NCI-H69 (cell line): ENCODE measurements at places on chromosomes 1 and 21.
A peak's percentile ranks its signal among the peaks of the same experiment; 100 is the strongest.

- no peak for DNase-seq
Measured at GRCh38 chr21:34615487-34615814, 538 bp upstream of the RCAN1 start.

GRCh38 chr1:208083016-208083714 is 161.0 kb downstream of the PLXNA2 start:
- DNase-seq: no peak

DNA sequence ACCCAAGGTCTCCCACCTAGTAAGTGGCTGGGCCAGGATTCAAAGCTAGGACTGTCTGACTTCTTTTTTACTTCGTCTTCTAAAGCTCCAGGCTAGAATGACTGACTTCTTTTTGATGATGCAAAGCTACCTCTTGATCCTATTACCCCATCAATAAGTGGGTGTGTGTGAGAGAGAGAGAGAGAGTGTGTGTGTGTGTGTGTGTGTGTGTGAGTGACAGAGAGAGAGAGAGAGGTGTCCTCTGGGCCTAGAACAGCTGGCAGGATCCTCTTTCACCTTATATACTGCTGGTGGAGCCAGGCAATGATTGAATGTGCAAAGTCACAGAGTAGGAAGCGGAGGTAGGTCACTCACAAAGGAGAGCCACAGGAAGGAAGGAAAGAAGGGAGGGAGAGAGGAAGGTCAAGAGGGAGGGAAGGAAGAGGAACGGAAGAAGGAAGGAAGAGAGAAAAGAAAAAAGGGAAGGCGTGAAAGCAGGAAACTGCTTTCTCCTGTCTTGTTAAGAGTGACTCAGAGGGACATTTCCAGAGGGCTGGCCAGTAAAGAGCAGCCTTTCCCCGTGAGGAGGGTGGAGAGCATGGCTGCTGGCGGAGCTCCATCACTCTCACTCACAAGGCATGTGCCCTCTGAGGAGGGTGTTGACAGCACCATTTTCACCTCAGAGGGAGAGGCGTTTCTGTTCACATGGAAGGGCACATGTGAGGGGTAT is 68.9 kb downstream of the CDC7 start:
- DNase-seq: no peak

- no peak for DNase-seq
Measured at GRCh38 chr1:168972225-168972624, 134.3 kb upstream of the ATP1B1 start.

GRCh38 chr1:84450910-84451309 is 28.2 kb upstream of the RPF1 start:
- no peak for DNase-seq

DNA sequence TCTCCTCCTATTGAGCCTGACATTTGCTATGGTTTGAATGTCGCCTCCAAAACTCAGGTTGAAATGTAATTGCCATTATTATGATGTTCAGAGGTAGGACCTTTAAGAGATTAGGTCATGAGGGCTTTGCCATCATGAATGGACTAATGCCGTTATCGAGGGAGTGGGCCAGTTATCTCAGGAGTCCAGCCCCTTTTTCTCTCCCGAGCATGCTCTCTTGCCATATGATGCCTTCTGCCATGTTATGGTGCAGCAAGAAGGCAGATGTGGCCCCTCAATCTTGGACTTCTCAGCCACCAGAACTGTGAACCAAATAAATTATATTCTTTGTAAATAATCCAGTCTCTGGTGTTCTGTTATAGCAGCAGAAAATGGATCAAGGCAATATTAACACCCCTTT is 323.5 kb downstream of the RRAGC start:
- DNase-seq: no peak

DNA sequence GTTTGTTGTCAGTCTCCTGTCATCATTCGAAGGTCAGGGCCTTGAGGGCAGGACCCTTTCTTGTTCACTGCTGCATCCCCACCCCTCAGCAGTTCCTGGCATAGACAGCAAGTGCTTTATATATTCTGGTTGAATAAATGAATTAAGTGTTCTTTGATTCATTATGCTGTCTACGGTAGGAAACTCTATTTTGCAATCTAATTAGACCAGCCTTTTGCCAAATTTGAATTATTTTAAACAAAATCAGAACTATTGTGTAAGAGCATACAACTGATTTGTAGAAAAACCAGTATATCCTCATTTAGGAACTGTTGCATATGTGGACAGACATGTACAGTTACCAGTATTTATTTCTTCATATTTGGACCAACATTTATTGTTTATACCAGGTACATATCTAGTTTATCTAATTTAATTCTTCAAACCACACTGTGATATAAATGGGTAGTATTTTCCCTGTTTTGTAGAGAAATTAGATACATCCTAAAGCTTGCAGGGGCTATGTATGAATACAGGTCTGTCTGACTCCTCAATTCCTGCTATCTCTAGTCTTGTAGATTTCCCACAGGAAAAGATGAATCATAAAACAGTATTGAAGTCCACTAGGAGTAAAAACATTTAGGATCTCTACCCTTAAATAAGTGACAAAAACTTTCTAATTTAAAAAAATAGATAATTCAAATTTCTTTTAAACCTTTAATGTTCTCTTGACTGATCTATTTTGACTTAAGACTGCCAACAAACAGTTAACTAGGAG is 10.4 kb downstream of the MGST3 start:
- DNase-seq: no peak

- peak; percentile 86 for DNase-seq
Measured at GRCh38 chr1:31704271-31705079, 658 bp upstream of the COL16A1 start.

DNA sequence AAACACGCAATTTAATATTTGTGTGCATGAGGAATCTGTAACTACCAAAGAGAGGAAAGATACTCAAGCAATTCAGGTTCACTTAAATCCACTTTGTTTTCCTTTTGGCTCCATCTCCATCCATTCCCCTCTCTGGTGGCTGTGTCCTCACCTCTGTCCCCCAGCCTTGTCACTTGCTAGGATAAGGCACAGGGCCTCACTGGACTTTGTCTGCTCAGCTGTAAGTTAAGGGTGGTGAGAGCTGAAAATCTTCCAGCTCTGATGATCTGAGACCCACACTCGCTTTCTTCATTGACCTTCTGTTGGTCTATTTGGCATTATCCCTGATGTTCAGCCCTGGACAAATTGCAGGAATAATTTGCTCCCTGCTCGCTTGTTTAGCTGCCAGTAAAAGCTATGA is 56.5 kb downstream of the RHOU start:
- no peak for DNase-seq

DNA sequence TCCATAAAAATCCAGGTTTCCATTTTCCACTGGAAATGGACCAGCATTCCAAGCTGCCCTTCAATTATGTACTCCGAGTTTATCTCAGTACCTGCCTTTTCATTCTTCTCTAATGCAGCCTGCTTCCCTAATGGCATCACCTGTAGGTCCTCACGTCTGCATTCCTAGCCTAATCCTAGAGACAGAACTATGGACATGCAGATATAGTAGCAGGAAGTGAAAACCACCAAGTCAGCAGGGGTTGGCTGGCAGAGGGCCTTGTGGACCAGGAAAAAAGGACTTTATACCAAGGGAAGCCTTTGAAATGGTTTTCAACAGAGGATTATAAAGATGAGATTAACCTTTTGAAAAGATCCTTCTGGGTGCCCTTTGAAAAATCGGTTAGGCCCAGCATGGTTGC is 135.7 kb upstream of the L1TD1 start:
- DNase-seq: no peak

DNA sequence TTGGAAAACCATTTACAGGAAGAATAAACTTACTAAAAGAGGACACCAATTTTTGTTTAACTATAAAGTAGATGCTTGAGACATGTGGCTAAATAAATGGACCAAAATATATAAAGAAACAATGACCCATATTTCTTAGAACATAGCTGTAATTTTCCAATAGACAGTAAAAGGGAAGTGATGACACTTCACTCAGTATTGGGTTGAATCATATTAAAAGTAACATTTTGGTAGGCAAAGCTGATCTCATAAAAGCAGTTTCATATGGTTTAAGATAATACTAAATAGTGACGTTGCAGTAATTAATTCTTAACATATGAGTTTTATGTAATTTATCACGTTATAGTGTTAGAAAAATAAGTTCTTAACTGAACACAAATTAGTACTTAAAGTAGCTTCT is 308.9 kb upstream of the RUNX1 start:
- no peak for DNase-seq

DNA sequence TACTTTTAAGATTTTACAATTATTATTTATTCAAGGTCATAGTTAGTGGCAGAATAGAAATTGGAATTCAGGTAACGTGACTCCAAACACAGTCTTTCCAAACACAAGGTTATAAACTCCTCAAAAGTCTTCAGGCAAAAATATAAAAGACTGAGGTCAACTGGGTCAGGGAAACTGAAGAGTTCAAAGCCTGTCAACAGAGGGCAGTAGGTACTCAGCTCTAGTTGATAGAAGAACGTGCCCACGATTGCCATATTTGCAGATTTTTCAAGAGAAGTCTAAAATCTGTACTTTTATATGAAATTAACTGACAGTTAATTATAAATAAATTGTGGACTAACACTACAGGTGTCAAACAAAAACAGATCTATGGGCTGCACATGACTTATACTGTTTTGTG is 135.0 kb downstream of the LHX4 start:
- DNase-seq: peak; percentile 19

DNA sequence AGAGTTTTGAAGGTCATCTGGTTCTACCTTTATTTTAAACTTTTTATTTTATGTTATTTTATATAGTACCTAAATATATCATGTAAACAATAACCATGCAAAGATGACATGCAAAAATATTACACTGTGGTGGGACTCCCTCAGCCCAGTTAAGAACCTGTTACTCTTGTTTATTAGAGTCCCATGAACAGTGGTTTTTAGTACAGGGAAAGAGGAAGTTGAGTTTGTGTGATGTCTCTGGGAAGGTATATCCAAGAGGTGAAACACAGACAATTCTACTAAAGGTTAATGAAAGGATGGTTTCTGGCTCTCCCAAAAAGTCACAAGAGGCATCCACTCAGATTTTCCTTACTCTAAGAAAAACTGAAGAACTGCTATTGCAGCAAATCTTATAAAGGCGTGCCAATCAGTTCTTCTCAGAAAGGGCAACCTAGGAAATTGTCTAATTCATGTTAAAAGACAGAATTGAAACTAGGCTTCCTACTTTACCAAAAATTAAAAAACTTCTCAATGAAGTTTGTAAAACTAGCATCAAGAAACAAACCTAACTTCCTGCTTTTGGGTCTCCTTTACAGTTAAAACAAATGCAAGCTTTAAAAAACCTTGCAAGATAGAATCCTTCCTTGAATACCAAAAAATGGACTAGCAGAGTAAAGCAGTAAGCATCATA is 19.9 kb downstream of the GFI1 start:
- DNase-seq: no peak

DNA sequence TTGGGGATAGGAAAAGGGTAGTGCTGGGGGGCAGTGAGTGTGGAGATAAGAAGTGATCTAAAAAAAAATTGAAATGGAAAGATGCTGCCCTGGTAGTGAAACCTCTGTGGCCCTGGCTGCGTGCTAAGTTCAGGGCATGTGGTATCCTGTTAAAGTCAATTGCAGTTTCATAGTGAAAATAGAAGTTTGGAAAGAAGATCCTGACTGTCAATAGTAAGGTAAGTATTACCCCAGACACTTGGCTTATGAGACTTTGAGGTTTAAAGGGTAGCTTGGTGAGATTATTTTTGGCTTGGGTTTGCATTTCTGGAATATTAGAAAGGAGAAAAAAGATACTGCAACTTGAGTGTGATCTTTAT is 6.8 kb downstream of the ARID1A start:
- no peak for DNase-seq

DNA sequence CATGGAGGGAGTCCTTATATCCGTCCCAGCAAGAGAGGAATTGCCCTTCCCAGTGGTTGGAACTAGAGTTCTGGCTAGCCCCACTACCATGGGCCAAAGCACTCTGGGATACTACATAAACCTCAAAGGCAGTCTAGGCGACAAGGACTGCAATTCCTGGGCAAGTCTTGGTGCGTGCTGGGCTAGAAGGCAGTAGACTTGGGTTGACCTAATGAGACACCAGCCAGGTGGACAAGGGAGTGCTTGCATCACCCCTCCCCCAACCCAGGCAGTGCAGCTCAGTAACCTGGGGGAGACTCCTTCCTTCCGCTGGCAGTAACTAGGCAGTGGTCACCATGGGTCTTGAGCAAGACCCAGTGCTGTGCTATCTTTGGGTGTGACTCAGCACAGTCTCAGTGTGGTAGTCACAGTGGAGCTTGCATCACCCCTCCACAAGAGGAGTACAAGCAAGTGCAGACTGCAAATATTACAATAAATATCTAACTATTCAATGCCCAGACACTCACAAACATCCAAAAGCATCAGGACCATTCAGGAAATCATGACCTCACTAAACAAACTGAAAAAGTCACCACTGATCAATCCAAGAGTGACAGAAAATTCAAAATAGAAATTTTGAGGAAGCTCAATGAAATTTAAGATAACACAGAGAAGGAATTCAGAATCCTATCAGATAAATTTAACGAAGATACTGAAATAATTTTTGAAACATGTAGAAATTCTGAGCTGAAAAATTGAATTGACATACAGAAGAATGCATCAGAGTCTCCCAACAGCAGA is 84.7 kb upstream of the LYPLAL1 start:
- DNase-seq: no peak

- peak; percentile 51 for DNase-seq
Measured at GRCh38 chr1:186828611-186829454, at the start of gene PLA2G4A. Gene PLA2G4A (plus strand): TSS chr1:186828949. CDS start chr1:186854355, 25,406 bp downstream.

- no peak for DNase-seq
Measured at GRCh38 chr1:62271948-62272728, 47.1 kb downstream of the KANK4 start.

DNA sequence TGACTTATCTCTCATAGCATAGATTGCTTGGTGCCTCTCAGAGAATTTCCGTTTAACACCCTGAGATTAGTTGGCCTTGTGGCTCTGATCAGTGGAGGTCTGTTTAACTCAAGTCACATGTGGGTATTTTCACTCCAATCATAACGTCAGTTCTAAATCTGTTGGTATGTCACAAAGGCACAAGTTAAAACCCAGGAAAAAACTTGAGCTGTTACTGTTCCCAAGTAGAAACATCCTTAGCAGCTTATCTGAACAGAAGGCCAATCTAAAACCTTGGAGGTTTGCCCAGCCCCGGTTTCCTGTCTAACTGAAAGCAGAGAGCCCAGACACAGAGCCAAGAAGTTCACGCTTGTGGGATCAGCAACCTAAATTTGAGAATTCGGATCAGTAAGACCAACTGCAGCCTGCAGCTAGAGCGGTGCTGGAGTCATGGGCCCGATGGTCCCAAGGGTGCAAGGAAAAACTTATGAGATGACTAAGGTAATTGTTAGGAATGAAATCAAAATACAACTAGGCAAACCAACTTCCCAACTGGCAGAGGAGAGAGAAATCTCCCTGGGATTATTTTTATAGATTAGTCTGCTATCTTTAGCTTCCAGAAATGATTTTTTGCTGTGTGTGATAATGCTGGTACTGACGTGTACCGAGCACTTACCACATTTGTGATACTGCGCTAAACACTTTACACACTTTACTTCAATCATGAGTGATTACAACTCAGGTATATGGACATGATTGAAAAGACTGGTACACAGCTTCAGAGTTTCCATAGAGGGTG is 90.2 kb upstream of the C1orf21 start:
- DNase-seq: peak; percentile 42
